ENCODE measurements at places on chromosomes 13 and 19.

DNA sequence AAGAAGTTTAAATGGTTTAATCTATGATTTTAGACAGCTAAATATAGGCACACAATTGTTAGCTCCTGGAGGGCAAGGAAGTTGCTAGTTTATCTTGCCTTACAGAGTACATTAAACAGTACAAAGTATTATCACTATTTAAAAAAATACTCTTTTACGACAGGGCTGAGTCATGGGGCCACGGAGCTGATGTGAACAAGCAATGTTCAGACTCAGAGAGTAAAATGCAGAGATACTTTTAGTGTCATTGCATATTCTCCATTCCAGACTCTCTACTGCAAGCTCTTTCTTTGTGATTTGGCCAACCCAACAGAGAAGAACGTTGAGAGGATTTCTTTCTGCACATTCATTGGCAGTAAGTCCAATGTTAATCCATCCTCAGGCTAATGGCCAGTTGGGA lies 352.4 kb downstream of the SPRY2 start:
- no peak for DNase-seq

- no peak for DNase-seq
These were observed 49.6 kb upstream of the NFIC start for GRCh38 chr19:3316659-3317207.

DNA sequence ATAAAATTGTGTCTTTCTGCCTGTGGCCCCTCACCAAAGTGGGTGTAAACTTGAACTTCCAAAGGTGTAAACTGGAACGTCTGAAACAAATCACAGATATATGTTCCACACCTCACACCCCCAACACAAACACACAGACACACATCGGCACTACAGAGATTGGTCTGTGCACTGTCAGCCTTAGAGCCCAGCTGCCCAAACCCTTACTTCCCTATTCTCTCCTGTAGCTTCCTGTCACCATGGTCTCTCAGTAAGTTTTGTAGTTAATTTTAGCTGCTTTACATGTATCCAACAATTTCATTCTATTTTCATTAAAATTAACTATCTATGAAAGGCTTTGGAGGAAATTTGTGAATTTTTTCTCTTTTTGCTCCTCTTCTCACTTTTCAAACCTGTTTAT lies 5.4 kb downstream of the TM9SF2 start:
- no peak for DNase-seq

GRCh38 chr19:16184665-16185122 lies 516 bp upstream of the FAM32A start:
- DNase-seq = no peak

- DNase-seq = no peak
These were observed at the start of gene ATP8B3 for GRCh38 chr19:1811942-1812425. ATP8B3 (minus strand) TSS chr19:1812276; CDS start chr19:1811736, 540 bp downstream.

DNA sequence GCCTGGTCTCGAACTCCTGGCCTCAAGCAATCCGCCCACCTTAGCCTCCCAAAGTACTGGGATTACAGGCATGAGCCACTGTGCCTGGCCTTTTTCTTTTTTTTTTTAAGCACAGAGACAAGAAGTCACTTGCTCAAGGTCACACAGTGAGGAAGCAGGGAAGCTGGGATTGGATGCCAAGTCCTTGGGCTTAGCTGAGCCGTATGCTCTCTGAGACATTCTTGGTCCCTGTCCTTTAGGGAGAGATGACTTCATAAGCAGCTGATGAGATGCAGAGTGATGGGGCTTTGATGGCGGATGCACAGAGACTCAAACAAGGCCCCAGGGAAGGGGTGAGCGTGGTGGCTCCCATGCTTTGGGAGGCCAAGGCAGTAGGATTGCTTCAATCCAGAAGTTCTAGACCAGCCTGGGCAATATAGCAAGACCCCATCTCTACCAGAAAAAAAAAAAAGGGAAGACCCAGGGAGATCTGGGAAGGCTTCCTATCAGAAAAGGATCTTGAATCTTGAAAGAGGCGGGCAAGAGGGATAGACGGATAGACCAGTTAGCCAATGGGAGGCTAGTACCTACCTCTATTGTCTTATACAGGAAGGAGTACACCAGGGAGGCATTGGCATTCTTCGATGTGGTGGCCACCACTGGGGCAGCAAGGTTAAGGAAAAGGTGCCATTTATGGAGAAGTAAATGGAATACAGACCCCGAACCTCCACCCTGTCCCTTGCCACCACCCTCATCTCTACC lies 3.9 kb downstream of the AP1M2 start:
- no peak for DNase-seq

GRCh38 chr19:55028757-55029156 lies 9.3 kb downstream of the GP6 start:
- DNase-seq = no peak

All from activated CD8-positive, alpha-beta memory T cell treated with anti-CD3 and anti-CD28 coated beads for 4 hours (primary cell).